Hematopoietic multipotent progenitor cell treated with erythropoietin and hydrocortisone succinate and interleukin-3 and kit ligand, for 17 days (in vitro differentiated cells): ENCODE measurements at places on chromosomes 12 and 14.

DNA sequence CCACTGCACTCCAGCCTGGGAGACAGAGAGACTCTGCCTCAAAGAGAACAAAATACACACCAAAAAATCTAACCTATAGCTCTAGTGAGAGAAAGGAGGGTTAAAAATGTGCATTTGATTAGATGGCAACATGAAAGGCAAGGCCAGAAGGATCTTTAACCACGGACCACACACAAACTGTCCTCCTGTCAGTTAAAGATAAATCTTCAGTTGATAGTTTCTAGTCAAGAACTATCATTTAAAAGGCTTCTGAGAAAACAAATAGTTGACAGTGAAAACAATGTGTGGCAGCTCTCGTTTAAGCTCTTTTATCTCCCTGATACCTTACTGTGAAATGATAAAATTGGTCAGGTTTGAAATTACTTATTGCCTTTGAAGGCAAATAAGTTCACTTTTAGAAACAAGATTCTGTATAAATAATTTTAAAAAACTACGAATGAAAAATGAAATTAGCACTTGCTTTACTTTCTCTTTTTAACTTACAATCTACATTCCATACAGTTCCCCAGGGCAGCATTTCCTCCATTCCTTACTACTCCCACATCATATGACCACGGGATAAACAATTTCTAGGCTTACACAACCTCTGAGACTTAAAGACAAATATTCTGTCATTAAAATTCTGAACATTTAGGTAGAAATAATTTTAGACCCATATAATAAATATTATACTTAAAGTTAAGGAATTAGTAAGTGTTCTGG, 71.4 kb upstream of the GNPNAT1 start:
- no peak for DNase-seq

DNA sequence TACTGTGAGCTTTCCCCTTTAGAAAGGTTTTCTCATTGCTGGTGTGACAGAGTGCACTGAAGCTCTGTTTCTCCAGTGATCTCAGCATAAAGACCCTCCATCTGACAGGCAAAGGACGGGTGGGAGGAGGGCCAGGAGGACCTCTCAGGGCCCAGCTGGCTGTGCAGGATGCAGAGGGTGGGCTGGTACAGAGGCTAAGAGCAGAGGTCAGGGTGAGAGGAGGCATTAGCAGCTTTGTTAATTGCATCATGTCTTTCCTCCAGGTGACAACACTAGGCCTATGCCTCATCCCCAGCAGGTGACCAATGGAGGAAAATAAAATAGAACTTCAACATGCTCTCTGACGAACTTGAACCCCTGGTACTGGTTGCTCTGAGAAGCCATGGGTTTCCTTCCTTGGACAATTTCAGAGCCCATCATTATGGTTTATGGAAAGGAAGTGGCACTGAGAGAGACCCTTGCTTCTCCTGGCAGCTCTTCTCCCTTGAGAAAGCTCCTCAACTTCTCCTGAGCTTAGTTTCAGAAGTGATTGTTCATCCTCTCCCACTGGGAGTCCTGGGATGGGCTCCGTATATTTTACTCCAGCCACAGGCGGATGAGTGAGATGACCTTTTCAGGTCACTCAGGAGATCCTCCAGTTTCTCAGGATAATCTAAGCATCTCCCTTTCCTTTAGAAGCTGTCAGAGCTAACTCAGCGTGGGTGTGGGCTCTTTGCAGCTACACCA, 45.8 kb upstream of the ATP23 start:
- DNase-seq = no peak

GRCh38 chr12:117360222-117360550, 1.2 kb downstream of the NOS1 start:
- DNase-seq = no peak

DNA sequence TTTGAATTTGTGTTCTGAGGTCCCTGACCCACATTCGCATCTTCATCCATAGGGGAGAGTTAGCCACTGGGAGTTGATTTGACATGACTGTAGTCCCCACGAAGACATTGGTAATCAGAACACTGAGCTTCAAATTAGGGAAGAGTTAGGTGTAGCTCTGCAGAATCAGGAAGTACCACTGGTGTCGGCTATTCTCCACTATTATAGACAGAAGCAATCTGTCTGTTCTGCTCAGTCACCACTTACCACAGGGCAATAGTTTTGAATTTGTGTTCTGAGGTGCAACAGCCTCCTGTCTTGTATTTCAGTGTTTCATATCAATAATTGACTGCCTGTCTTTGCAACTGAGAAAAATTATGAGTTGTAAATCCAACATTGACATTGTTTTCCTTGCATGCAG, 407.6 kb downstream of the LRFN5 start:
- DNase-seq = no peak

- no peak for DNase-seq
Measured at GRCh38 chr12:12926571-12927071, 25.3 kb downstream of the GPRC5D start.

- no peak for DNase-seq
Measured at GRCh38 chr12:131129839-131130238, 176.1 kb downstream of the ADGRD1 start.

DNA sequence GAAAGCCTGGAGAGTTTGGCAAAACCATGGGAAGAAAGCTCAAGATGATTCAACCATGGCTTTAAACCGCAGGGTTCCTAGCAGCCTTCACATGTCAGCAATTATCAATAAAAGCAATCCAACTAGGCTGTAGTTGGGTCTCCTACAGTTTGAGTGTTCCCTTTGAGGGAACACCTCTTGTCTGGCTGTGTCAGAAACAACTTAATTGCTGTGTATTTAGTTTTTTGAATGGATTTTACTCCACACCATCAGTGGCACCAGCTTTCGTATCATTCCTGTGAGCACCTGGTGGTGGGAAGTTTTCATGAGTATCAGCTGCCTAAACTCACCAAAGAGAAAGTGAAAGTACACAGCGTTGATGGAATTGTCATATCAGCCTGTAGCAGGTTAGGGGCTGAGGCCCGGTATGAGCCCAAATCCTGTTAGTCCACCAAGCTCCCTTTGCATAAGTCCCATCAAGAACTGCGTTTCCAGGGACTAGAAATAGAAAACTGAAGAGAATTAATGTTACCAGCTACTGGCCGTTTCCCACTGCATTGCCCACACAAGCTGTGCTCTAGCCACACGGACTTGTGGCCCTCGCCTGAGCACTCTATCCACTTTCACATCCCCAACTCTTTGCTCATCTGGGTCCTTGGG, 10.9 kb upstream of the IL26 start:
- peak; percentile 55 for DNase-seq

DNA sequence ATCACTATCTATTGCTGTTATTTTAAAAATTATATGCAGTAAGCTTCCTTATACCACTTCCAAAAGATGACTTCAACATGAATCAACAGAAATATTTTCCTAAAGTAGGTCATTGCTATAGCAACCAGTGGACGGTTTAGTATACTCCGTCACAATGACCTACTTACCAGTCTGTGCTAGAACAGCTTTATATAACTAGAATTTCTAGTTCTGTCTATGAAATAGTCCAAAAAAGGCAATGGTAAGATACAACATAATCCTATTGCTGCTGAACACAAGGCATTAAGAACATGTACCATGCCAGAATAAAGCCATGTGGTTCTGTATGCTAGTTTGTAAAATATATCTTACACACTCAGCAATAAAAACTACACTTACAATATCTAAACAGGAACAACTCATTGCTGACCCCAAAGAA, 40.7 kb upstream of the MTERF2 start:
- no peak for DNase-seq

DNA sequence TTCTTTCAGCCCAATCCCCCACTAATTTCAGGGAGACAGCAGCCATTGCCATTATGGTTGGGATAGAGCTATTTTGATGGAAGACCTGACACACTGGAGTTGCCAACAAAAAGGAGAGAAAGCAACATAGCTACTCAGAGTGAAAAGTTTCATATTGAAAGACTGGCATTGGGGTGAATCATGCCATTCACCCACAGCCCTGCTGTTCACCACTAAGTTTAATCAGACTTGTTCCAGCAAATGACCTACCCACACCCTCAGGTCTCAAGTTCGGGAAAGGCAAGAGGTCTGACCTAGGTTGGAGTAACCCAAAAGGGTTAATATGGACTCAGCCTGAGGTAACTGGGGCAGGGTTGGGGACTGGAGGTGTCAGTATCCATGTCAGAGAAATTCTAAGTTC, 169.2 kb downstream of the PAWR start:
- DNase-seq = no peak

DNA sequence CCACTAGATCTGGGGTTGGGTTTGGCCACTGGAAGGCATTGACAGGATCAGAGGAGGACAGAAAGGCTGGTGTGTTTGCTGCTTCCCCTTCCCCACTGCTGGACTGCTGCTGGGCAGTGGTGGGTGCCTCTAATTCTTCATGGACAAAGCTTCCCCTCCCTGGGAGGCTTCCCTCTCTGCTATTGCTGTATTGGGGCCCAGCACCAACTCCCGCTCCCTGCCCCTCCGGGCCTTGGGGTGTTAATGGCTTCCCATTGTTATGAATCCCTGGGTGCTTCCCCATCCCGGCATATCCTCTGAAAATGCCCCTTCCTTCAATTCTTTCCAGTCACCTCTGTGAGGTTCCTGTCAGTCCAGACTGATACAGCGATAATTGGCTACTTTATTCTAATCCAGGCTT, 310.2 kb downstream of the GLT1D1 start:
- no peak for DNase-seq

DNA sequence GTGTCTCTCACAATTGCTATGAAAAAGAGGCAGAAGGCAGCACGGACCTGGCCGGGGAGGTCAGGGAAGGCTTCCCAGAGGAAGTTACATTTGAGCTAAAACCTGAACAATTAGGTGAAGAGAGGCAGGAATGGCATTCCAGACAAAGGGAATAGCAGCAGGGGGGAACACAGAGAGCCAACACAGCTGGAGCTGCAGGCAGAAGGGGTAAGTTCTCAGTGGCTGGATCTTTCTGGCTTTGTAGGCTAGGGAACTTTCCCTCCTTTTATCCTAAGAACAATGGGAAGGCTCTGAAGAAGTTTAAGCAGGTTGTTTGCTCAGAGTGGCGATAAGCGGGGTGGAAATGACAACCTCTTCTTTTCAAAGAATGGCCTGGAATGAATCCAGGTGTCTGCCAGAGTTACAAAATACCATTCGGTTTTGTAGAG, 100.0 kb downstream of the PRIMA1 start:
- no peak for DNase-seq

GRCh38 chr12:108789546-108789945, 58.2 kb upstream of the CORO1C start:
- no peak for DNase-seq

DNA sequence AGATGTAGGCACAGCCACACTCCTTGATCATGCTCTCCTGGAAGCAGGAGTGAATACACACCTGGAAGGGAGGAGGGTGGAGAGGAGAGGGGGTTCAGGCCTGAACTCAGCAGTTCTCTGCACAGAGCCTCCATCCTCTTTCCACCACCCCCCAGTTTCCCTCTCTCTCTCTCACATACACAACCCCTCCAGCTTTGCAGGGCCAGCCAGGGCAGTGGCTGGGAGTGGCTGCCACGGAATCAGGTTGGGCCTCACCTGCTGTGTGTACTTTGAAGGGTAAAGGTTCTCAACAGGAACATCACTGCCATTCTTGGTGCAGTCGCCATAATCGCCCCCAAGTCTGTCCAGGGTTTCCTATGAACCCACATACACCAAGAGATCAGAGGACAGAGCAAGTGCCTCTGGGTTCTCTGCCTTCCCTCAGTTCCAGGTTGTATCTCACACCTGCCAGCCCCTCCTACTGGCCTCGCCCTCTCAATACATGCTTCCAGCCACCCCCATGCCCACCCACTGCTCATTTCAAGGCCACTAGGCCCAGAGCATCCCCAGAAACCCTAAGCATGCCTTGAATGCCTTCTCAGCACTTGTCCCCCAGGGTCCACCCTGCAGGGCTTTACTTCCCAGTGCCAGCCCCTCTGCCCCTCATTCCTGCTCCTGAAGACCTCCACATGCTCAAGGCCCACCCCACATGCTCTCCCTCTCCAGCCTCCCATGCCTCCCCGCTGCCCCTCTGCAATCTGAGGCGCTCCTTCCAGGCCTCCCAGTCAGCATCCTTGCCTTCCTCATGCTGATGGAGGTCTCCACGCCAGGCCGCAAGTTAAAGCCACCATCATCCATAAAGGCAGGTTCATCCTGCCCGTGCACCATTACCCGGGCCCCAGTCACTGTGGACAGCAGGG, 12.9 kb upstream of the TNFRSF1A start:
- DNase-seq = no peak

- no peak for DNase-seq
Measured at GRCh38 chr14:35223927-35224326, 68.3 kb upstream of the PSMA6 start.

- no peak for DNase-seq
Measured at GRCh38 chr12:124786061-124786964, 77.4 kb downstream of the SCARB1 start.

DNA sequence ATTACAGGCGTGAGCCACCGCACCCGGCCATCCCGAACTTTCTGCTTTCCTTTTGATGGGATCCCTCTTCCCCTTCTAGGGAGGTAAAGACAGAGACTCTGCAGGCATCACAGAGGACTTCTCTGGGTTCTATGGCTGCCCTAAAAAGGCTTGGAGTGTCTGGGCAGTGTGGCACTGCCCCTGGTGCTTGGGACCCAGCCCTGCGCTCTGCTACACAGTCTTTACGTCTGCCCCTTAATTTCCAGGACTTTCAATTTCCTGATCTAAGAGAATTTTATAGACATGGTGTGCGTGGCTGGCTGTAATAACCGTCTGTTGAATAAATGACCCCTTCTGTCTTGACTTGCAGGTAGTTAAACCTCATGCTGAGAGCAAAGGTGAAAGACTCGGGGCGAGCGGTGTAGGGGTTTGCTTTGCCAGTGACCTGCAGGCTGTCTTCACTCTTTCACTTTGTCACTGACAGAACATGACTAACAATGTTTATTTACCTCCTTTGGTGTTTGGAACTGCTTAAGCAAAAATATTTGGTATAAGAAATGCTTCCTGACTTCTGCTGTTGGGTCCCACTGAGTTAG, 110.9 kb upstream of the MAP1LC3B2 start:
- no peak for DNase-seq

DNA sequence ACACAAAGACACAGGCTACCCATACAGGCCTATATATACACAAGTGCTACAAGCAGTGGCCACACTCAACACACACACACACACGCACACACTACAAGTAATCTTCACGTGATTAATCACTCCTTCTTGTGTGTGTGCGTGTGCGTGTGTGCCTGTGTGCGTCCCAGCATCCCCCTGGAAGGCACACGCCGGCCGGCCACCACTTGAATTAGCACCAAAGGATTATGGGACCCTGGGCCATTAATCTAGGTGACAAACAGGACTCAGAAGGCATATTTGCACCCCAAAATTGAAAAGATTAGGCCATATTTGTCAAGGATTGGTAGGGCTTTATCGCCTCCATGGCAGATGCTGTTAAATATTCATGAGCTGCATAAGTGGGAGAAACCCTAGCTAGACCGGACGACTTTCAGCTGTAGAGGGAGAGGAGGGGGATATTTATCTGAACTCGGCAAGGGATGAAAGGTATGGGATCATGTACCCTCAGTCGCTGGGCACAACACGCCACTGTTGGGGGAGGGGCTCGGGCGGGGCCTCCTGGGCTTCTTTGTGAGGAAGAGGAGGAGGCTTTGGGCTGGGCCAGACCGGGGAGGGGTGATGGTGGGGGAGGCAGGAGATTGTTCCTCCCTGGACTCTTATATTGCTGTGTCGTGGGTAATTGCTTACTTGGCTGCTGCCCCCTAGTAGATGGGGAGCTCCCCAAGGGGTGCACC, 89.6 kb upstream of the LHX5 start:
- no peak for DNase-seq
